Mesenteric fat pad (tissue), 1 donor: ENCODE measurements at places on chromosomes 4 and X.

GRCh38 chrX:51568586-51568985 is 50.1 kb downstream of the CENPVL3 start:
- no peak for DNase-seq

GRCh38 chr4:185853841-185854240 is 41.8 kb upstream of the SORBS2 start:
- no peak for DNase-seq

DNA sequence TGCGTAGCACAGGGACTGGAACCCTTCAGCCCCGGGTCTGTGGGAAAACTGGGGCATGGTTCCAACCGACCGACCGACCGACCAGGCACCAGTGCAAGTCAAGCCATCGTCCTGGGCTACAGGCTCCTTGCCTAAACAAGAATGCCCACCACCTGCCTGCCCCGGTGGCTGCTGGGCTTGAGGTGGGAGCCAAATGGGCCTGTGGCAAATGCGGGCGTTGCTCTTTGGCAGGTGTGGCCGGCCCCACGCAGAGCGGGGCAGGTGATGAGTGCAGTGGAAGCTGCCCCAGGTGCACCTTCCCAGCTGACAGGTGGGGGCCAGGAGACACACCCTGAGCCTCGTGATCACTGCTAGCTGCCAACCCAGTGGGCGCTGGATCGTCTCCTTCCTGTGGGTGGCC is 77.9 kb downstream of the MTMR1 start:
- DNase-seq, result no peak

GRCh38 chrX:15207994-15208393 is 61.9 kb downstream of the ASB9 start:
- DNase-seq, result no peak

GRCh38 chr4:15003891-15004738 is 1.8 kb downstream of the CPEB2 start:
- peak; percentile 90 for DNase-seq

- no peak for DNase-seq
These were observed 73.1 kb downstream of the MAGEB17 start for GRCh38 chrX:16240231-16240905.

DNA sequence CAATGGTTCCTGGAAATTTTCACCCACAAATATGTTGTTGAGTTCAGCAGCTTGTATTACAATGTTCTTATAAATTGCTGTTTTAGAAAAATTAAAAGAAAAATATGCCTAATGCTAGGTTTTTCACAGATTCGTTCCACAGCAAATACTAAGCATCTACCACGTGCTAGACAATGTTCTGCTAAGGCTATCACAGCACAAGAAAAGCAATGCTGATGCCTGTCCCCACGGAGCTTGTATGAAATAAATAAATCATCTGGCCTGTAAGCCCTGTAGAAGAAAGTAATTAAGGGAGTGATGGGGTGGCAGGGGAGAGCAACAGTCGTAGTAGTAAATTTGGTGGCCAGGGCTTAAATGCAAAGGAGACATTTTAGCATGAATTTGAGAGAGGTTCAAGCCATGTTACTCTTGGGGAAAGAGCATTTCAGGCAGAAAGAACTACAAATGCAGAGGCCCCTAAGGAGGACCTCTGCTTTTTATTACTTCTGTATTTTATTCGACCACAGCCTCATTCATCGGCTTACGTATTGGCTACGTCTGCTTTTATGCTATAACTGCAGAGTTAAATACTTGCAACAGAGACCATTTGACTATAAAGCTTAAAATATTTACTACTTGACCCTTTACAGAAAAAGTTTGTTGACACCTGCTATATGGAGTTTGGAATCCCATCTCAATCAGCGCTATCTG is 36.3 kb downstream of the ARAP2 start:
- DNase-seq, result no peak

DNA sequence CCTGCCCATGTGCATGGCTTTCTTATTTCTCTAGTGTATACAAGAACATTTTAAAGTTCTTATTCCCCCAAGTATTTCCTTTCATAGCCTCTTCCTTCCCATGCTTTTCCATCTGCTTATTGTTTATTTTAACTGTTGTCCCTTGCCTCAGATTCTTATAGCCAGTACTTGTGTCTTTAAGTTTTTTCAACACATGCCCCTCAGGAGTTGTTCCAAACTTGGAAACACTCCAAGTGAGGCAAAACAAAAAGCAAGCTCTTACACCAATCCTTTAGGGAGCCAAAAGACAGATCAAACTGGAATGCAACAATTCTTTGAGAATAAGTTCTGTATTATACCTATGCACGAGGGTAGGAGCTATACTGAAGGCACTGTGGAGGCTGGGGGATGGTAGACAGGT is 222.0 kb upstream of the STK26 start:
- DNase-seq, result no peak

GRCh38 chr4:147011411-147011810 is 65.7 kb upstream of the TTC29 start:
- no peak for DNase-seq

- DNase-seq, result no peak
These were observed 98.3 kb upstream of the MAML3 start for GRCh38 chr4:140252141-140252741.

DNA sequence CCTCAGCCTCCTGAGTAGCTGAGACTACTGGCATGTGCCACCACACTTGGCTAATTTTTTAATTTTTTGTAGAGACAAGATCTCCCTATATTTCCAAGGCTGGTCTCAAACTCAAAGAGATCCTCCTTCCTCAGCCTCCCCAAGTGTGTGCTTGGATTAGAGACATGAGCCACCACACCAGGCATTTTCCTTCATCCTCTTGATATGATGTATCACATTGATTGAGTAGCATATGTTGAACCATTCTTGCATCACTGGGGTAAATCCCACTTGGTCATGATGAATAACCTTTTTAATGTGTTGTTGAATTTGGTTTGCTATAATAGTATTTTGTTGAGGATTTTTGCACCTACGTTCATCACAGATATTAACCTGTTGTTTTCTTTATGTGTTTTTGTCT is 24.2 kb upstream of the PPM1K start:
- DNase-seq, result no peak

GRCh38 chr4:7371210-7371941 is 63.4 kb downstream of the PSAPL1 start:
- no peak for DNase-seq

- DNase-seq, result no peak
These were observed 16.2 kb upstream of the CA5B start for GRCh38 chrX:15721911-15722310.

DNA sequence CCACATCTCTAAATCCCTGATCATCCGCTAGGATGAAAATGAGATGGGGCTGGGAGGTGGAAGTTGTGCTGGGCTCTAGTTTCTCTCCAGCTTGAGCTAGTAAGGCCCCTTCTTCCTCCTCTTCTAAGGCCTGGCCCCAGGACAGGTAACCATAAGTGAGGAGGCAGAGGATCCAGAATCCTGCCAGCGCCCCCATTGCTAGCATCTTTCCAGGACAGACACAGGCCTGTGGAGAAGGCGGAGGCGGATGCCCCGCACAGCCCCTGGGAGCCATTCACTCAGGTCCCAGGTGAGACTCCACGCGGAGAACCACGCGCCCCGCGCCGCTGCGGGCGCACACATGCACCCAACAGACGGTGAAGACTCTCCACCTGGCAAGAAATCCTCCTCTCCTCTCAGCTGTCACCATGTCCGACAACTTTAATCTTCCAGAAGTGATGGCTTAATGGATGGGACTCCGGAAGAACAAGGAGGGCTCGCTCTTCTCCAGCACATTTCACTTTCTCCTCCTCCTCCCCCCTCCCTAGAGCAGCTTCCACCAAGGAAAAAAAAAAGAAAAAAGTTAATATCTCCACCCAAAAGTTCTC is 793 bp downstream of the ARSJ start:
- no peak for DNase-seq

DNA sequence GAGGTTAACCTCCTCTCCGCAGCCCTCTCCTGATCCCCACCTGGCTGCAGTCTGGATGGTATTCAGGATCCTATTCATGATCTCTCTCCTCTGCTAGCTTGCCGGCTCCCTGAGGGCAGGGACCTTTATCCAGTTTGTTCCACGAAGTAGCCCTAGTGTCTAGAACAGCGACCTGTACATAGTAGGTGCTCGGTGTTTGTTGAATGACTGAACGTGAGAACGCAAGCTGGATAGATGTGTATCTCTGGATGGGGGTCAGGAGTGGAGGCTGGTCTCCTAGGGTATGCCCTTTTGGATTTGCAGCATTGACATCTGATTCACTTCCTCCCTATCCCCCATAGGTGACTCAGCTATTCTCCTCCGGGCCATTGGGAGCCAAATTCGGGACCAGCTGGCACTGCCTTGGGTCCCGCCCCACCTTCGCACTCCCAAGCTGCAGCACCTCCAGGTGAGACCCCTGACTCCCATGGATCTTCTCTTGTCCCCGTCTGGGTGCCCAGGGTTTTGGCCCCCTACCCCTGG is 7.3 kb downstream of the CCDC22 start:
- no peak for DNase-seq

DNA sequence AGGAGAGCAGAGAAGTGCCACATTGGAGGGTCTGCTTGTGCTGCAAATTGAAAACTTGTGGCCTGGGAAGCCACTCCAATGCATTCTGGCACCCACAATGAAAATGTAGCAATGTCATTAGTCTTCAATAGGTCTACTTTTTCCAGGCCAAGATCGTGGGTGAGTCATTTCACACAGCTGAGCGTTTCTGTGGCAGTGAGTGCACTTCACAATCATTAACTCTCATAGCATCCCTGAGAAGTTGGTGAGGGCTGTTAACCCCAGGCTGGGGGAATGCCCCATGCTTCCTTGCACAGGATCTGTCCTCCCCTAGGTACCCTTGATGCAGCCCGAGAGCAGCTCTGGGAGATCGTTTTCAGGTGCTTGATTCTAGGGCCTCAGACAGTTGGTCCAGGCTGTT is 196.8 kb upstream of the ATP6AP2 start:
- DNase-seq, result no peak

GRCh38 chrX:30597216-30598012 is 19.8 kb upstream of the TASL start:
- DNase-seq, result no peak

DNA sequence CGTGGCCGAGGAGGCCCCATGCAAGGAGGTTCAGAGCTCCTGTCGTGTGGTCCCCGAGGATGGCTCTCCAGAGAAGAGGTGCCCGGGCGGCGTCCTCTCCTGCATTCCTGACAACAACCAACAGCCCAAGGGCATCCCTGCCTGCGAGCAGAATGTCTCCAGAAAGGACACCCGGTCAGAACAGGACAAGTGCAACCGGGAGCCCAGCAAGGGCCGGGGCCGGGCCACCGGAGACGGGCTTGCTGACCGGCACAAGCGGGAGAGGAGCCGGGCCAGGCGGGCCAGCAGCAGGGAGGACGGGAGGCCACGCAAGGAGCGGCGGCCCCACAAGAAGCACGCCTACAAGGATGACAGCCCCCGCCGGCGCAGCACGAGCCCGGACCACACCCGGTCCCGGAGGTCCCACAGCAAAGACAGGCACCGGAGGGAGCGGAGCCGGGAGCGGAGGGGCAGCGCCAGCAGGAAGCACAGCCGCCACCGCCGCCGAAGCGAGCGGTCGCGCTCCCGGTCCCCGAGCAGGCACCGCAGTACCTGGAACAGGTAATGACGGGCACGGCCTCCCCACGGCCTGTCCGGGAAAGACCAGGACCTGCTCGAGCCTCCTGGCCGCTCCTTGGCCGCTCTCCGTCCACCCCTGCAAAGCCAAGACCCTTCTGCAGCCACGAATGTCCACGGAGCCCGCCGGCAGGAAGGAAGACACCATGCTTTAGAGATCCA is 9.8 kb downstream of the AKAP17A start:
- peak; percentile 81 for DNase-seq

- no peak for DNase-seq
These were observed 105.5 kb downstream of the PRRG1 start for GRCh38 chrX:37454537-37455285.

GRCh38 chr4:187268940-187269339 is 545.3 kb upstream of the FAT1 start:
- no peak for DNase-seq

- DNase-seq, result no peak
These were observed 98.7 kb downstream of the CFAP299 start for GRCh38 chr4:80434238-80434637.

GRCh38 chrX:108701633-108702032 is 34.7 kb downstream of the IRS4 start:
- DNase-seq, result no peak

DNA sequence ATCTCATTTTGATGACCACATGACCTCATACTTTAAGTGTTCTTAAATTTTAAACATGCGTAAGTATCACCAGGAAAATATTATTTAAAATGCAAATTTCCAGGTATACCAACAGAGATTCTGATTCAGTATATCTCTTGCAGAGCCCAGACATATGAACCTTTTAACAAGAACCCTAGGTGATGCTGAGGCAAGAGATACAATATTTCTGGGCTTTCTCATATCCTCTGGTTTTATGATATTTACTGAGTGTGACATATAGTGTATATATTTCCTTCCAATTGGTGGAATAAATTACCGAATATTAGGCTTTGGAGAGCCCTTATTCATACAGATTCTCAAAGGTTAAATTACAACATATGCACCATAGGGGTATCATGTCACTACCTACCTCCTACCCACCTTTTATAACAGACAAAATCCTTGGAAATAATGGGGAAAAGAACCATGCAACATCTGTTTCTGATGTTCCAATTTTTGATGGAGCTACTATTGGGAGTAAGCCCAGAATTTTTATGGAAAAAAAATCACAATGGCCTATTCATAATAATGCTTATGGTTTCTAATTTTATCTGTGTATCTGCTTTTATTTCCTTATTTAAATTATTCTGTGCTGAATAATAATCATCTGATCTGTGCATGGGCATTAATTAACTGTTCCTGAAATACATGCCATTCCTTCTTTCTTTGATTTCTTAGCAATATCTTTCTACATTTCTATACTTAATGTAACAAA is 27.1 kb downstream of the KCTD8 start:
- DNase-seq, result no peak

DNA sequence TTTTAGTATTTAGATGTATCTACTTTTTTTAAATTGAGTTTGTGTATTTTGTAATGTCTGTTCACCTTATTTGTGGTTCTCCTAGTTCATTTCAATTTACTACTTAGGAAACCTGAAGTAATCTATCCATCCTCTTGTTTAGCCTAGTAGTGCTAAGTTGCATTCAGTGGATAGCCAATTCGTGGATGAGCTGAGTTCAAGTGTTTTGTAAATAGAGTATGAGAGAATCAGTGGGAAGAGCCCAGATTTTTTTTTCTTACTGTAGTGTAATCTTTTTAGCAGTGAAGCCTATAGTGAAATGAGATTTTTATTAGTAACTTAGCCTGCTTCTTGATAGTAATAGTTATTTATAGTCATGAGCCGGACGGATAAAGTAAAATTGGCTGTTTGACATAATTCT is 21.7 kb downstream of the STAG2 start:
- DNase-seq, result no peak

DNA sequence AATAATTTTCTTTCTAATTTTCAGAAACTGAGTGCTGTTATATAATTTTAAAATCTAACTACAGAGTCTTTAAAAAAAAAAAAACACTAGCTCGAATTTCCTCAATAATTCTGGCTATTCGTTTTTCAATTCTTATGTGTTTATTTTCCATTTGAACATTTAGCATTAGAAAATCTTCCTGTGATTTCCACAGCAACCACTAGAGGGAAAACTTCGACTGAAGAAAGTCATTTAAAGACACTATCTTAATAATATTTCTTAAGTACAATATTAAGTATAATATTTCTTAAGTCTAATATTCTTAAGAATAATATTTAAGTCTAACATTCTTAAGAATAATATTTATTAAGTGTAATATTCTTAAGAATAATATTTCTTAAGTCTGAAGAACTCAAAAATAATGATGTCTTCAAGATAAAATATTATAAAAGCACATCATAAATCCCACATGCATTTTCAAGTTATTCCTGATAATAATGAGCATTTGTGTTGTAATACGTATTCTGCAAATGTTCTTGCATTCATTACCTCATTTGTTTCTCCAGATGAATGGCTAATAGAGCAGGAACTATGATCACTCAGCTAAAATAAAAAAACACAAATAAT is 118.4 kb upstream of the WDR17 start:
- no peak for DNase-seq
